Occipital lobe (tissue), 3 donors: ENCODE measurements at places on chromosomes 4 and X. TPM values are rescaled to one million over a fixed set of nuclear protein-coding genes. Genes with fewer than 3 reads are reported as not detected.

- DNase-seq, result no peak
Measured at GRCh38 chr4:184433258-184433892, 41.0 kb downstream of the IRF2 start.

The ADH7 gene
- not detected for total RNA-seq

The MAP9 gene
- 32.6 TPM for total RNA-seq

GRCh38 chrX:28398342-28398741, 188.9 kb upstream of the IL1RAPL1 start:
- no peak for DNase-seq

The PAGE5 gene
- not detected for total RNA-seq

GRCh38 chrX:112841114-112841819, 636 bp upstream of the AMOT start:
- DNase-seq, result peak; percentile 83

The ADH1C gene
- total RNA-seq, result not detected

DNA sequence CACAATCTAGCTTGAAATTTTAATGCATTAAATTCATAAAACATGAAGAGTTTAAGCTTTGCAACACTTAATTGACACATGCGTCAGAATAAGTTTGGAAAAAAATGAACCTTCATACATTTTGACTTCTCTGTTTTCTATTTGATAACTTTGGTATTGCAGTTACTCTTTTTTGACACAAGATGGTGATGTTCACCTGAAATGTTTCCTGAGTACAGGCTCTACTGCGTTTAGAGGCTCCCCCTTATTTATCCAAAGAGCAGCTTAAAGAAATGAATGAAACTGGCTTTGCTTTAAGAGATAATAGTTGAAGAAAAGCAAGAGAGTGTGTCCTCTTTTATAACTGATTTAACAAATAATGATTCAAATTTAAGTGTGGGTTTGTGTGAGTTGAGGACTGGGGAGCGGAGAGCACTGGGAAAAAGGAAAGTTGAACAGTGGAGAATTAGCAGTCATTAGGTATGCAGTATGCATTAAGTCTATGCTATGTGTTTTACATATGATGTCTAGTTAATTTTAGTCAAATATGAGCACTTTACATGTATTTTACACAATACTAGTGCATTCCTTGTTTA, 180.6 kb upstream of the NUDT6 start:
- DNase-seq, result no peak
